ENCODE measurements at places on chromosomes 12 and 14. TPM values are rescaled to one million over a fixed set of nuclear protein-coding genes. Genes with fewer than 3 reads are reported as not detected.

The PRPF40B gene
- 4.7 TPM for total RNA-seq

The MYO1H gene
- not detected for total RNA-seq

The SDSL gene
- total RNA-seq: 0.50 TPM

The KLC1 gene
- 111 TPM for total RNA-seq

The ADAM20 gene
- total RNA-seq: 0.22 TPM

The POTEM gene
- total RNA-seq: not detected

DNA sequence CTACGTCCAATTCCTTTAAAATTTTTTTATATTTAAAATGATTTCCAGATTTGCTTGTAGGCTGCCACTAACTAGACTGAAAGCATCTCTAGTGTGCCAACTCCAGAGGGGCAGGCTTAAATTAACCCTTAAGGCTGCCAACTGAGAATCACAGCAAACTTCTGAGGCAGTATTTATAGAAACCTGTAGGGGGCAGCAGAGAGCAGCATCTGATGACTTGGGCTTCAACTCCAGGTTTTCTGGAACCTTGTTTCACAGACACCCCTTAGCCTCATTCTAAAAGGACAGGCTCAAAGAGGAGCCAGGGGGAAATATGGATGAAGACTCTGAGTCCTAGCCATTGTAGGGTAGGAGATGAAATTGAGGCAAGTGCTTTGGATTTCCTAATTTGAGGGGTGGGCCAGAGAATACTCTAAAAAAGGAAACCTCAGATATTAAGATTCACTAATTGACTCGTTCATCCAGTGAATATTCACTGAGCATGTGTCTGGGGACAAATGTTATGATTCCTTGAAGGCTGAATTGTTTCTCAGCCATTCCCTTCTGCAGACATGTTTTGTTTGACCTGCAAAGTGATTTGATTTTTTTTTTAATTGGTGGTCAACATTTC, 63.3 kb upstream of the HSPB8 start:
- H3K36me3 ChIP-seq: no peaks in the 10 kb centered on the region
- H3K27me3 ChIP-seq: no peaks in the 10 kb centered on the region
- H3K4me1 ChIP-seq: no peaks in the 10 kb centered on the region
- H3K27ac ChIP-seq: no peak overlapping the region
- DNase-seq: peak; percentile 37

GRCh38 chr12:114269153-114269552, 136.8 kb downstream of the TBX5 start:
- DNase-seq: no peak
- no peak overlapping the region for H3K4me3 ChIP-seq
- no peak overlapping the region for H3K27ac ChIP-seq
- no peaks in the 10 kb centered on the region for H3K36me3 ChIP-seq
- peaks cover 2% of the 10 kb centered on the region for H3K27me3 ChIP-seq

DNA sequence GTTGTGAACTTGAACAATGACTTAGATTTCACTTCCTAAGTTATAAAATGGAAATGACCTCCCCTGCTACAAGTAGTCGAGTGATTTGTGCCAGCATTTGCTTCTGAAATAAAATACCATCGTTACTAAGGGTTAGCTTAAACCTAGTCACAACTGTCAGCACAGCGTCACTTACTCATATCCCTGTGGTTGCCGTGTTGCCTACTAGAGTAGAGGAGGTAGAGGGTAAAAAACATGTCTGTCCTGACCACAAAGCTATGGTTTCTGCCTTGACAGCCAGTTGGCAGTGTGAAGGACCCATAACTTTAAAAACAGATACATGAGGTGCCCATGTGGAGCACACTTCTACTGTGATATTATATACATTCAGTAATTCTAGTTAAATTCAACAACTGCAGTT, 234.2 kb upstream of the RGS6 start:
- H3K4me1 ChIP-seq: peaks cover 6% of the 10 kb centered on the region
- no peak overlapping the region for H3K4me3 ChIP-seq
- H3K27ac ChIP-seq: no peak overlapping the region
- no peaks in the 10 kb centered on the region for H3K27me3 ChIP-seq

GRCh38 chr14:54629635-54630360, 62.9 kb downstream of the SAMD4A start:
- no peak overlapping the region for H3K4me3 ChIP-seq
- no peak overlapping the region for H3K27ac ChIP-seq
- H3K27me3 ChIP-seq: no peaks in the 10 kb centered on the region
- no peaks in the 10 kb centered on the region for H3K36me3 ChIP-seq
- no peak for DNase-seq

GRCh38 chr14:96663491-96664067, 133.6 kb upstream of the VRK1 start:
- DNase-seq: no peak
- H3K4me1 ChIP-seq: no peaks in the 10 kb centered on the region
- H3K36me3 ChIP-seq: no peaks in the 10 kb centered on the region
- H3K4me3 ChIP-seq: no peak overlapping the region
- peaks cover 35% of the 10 kb centered on the region for H3K27me3 ChIP-seq

GRCh38 chr14:53213761-53214160, 60.6 kb upstream of the DDHD1 start:
- H3K27me3 ChIP-seq: no peaks in the 10 kb centered on the region
- H3K4me1 ChIP-seq: peaks cover 10% of the 10 kb centered on the region

DNA sequence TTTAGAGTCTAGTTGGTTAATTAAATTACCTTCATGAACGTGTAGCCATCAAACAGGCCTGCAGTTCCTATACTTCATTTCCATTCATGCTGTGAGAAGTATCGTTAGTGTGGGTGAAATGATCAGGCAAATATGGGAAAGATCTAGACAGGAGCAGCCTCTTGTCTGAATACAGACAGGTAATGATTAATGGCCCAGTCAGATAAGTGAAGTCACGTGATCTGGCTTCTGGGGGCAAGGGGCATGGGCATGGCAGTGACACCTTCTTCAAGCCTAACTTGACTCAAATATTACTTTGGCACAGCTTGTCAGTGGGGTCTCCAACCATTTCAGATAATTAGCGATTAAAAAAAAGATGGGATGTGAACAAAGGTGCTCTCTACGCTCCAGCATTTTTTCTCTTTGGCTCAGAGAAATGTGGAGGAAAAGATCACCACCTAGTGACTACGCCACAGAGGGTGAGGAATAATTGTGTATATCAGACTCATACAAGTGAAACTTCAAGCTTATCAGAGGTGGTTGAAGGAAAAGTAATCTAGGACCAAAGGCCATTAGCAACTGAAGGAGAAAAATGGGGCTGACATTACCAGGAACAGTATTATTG, 17.8 kb downstream of the GUCY2C start:
- no peak overlapping the region for H3K4me3 ChIP-seq
- H3K36me3 ChIP-seq: no peaks in the 10 kb centered on the region
- no peaks in the 10 kb centered on the region for H3K4me1 ChIP-seq

GRCh38 chr14:34164162-34164864, 213.4 kb upstream of the EGLN3 start:
- no peaks in the 10 kb centered on the region for H3K27me3 ChIP-seq
- no peak for DNase-seq
- no peaks in the 10 kb centered on the region for H3K36me3 ChIP-seq
- H3K4me3 ChIP-seq: no peak overlapping the region
- H3K27ac ChIP-seq: no peak overlapping the region

GRCh38 chr12:105835580-105836241, 303.0 kb downstream of the NUAK1 start:
- H3K27ac ChIP-seq: no peak overlapping the region
- no peak overlapping the region for H3K4me3 ChIP-seq
- DNase-seq: no peak
- no peaks in the 10 kb centered on the region for H3K4me1 ChIP-seq

All from CD4-positive, alpha-beta T cell (primary cell).